Retina (tissue), 1 donor: ENCODE measurements at places on chromosomes 1 and 21.

- DNase-seq: no peak
Observed at GRCh38 chr1:161180639-161181038, 3.3 kb upstream of the B4GALT3 start.

GRCh38 chr1:87428883-87429282 is 100.2 kb downstream of the LMO4 start:
- peak; percentile 15 for DNase-seq

GRCh38 chr1:70220517-70221237 is 503 bp upstream of the SRSF11 start:
- peak; percentile 14 for DNase-seq

- DNase-seq: no peak
Observed at GRCh38 chr1:62364721-62365120, 45.5 kb upstream of the KANK4 start.

GRCh38 chr1:93061895-93062792 is 16.9 kb upstream of the MTF2 start:
- peak; percentile 9 for DNase-seq

DNA sequence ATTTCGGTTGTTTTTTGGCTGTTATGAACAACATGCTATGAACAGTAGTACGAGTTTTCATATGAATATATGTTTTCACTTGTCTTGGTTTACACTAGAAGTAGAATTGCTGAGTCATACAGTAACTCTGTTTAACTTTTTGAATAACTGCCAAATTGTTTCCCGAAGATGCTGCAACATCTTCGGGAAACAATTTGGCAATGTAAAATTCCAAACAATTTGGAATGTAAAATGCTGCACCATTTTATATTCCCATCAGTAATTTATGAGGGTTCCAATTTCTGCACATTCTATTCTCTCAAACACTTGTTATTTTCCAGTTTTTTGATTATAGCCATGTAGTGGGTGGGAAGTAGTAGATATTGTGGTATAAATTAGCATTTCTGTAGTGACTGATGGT is 11.6 kb downstream of the PCBP3 start:
- no peak for DNase-seq

DNA sequence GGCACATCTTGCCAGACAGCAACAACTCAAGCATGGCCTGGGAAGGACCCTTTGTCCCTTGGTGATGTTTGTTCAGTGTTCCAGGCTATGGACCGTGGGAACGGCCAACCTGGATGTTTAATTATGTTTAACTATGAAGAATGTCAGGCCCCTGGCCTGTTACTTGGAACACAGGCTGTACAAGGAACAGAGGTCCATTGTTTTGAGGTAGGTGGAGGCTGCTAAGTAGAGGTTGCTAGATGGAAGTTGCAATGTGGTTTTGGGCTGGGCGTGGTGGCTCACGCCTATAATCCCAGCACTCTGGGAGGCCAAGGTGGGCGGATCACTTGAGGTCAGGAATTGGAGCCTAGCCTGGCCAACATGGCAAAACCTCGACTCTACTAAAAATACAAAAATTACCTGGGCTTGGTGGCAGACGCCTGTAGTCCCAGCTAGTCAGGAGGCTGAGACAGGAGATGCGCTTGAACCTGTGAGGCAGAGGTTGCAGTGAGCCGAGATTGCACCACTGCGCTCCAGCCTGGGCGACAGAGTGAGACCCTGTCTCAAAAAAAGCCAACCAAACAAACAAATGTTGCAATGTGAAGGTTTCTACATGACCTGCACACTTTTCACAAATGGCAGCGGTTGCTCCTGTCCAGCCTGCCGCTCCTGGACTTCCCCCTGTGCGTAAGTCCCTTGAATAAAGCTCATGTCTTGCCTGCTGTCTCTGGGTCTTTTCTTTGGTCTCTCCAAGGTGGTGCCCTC is 2.5 kb upstream of the LEFTY1 start:
- no peak for DNase-seq

DNA sequence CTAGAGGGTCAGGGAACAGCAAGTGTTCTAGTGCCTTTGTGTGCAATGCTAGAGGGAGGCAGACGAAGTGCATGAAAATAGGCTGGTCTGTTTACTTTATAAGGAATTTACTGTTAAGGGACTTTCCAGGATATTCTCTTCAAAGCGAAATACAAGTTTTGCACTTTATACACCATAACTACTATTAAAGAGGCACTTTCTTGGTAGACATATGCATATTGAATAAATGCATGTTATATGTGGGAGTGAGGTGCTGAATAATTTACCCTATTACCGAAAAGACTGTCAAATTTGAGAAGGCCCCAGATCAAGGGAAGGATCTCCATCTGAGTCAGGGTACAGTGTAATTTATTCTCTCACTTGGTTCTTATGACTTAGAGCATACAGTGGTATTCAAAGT is 310.5 kb downstream of the S1PR1 start:
- DNase-seq: no peak

- DNase-seq: no peak
Observed at GRCh38 chr1:8818325-8818775, 910 bp upstream of the RERE start.

DNA sequence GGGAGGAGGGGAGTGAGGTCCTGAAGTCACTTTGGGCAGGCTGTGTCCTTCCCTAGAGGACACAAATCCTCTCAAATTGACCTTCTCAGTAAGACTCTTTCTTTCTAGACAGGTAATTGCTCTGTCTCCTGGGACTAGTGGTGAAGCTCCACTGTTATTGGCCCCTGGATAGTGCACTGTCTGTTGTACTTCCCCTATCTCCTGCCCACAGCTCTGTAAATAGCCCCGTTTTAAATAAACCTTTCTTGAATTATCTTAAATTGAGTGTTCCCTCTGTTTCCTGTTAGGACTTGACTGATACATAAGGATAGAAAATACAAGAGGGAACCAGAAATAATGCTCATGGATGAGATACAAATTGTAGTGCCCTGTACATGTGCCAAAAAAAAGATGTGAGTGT is 229.5 kb upstream of the USP24 start:
- no peak for DNase-seq

GRCh38 chr21:33096426-33096825 is 26.5 kb downstream of the OLIG1 start:
- DNase-seq: no peak

GRCh38 chr1:228828151-228828550 is 92.9 kb downstream of the RHOU start:
- no peak for DNase-seq

DNA sequence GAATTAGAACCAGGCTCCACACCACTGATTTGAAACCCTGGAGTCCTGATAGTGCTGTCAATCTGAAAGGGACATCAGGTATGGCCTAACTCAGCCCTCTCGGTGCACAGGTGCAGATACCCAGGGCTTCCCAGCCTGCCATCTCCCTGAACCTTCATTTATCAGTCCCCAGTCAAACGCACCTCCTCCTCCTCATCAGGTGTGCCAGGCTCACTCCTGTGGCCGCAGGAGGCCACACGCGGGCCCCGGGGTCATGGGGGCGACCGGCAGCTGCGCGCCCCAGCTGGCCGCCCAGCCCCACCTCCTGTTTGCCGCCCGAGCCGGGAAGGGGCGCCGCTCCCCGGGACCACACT is 572 bp downstream of the FUCA1 start:
- DNase-seq: no peak

- no peak for DNase-seq
Observed at GRCh38 chr1:41950820-41951219, 32.1 kb upstream of the HIVEP3 start.

GRCh38 chr1:101929343-101929742 is 67.4 kb downstream of the OLFM3 start:
- DNase-seq: no peak

DNA sequence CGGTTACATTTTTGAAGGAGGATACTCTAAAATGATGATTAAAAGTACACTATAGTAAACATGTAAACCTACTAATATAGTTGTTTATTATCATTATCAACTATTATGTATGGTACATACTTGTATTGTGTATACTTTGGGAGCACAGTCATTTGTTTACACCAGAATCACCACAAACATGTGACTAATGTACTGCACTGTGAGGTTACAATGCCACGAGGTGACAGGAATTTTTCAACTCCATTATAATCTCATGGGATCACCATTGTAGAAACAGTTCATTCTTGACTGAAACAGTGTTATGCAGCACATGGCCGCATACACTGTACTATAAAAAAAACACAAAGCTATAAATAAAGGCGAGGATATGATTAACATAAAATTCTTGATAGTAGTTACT is 44.3 kb downstream of the GPATCH2 start:
- no peak for DNase-seq

DNA sequence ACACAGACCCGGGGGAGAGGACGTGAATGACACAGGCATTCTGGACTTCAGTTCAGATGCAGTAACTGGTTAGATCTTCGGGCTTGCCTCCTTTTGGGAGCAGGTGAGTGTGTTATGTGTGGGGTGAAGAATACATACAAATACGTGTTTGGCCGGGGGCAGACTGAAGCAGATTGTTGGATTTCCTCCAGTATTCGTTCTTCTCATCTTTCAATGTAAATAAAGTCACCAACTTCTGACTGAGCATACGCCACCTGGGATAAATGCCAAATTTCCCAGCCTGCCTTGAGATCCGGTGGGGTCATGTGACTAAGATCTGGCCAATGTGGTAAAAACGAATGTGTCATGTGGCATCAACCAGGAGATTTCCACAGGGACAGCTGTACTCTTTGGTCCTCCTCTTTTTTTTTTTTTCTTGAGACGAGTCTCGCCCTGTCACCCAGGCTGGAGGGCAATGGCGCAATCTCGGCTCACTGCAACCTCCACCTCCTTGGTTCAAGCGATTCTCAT is 189.8 kb downstream of the RGS7 start:
- no peak for DNase-seq

DNA sequence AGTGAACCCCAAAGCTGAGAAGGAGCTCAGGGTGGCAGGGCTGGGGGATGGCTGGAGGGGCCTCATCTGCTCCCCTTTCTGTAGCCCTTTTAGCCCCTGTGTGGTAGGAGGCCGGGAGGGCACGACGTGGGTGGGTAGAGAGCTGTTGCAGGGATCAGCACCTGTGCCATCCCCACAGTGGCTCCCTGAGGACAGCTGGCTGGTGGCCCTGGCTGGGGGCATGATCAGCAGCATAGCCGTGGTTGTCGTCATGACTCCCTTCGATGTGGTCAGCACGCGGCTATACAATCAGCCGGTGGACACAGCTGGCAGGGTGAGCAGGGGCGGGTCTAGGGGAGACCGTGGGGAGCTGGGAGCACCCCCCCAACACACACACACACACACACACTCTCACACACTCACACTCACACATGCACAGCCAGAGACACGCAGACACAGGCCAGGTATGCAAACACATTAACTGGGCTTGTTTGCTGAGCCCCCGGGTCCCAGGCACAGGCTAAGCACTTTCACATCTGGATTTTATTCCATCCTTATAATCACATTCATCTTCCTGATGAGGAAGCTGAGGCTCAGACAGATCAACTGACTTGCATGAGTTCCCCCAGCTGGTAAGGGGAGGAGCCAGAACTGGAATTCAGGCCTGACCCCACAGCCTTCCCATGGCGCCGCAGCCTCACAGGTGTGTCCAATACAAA is 2.5 kb downstream of the SLC25A34 start:
- DNase-seq: no peak

DNA sequence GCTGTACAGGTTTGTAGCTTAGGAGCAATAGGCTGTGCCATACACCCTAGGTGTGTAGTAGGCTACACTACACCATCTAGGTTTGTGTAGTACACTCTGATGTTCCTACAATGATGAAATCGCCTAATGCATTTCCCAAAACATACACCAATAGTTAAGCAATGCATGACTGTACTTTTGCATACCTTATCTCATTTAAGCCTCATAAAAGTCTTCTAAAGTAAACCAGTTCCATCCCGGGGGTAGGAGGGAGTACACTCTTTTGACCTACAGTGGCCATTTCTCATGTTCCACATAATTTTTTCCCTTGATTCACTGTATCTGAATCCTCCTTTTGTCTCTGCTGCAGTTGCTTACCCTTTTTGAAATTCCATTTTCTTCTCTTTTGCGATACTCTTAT is 12.2 kb downstream of the TRMT13 start:
- DNase-seq: no peak

DNA sequence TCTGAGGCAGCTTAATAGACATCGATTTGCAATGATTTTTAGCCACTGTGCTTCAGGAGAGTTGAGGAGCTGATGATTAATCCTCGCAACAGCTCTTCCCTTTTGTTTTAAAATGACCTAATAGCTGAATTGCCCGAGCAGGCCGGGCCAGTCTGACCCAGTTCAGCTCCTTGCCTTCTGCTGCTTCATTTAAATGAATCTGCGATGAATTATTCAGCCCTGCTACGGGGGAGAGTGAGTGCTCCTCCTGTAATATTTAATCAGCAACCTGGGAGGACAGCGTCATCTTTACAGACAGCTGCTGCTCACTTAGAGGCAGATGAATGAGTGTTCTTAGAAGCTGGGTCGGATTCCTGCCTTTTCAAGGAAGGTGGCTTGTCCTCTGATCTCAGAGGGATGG is 325.1 kb downstream of the CAMTA1 start:
- DNase-seq: peak; percentile 71
